ENCODE measurements at places on chromosomes 7 and 10.

- DNase-seq = no peak
These were observed 284.4 kb upstream of the IGFBP3 start for GRCh38 chr7:46205478-46205877.

DNA sequence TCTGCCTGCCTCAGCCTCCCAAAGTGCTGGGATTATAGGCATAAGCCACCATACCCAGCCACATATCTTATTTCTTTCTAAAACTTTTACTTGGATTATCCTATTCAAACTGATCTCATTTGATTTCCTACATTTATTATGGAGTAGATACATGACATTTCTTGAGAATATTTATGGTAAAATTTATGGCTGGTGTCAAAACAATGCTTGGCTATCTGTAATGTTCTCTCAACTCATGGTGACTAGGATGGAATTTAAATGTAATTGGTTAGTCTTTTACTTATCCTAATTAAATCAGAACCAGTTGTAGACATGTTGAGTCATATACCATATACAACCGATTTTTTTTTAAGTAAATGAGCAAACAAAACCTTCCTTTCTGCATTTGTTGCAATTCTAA, 4.1 kb downstream of the NUP42 start:
- no peak for DNase-seq

DNA sequence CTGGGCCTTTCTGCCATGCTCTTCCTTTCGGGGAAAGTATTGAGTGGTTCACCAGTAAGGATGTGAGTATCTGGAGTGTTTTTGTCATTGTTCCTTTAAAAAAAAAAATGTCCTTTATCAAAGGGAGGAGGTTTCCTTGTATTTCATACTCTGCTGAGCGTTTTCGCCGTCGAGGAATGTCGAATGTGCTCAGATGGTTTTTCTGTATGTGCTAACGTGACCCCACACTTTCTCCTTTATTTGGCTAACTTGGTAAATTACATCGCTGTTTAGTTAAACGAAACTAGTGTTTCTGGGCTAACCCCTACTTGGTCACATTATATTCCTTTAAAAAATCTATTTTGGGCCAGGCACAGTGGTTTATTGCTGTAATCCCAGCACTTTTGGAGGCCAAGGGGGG, 45.9 kb downstream of the INPP5A start:
- no peak for DNase-seq

DNA sequence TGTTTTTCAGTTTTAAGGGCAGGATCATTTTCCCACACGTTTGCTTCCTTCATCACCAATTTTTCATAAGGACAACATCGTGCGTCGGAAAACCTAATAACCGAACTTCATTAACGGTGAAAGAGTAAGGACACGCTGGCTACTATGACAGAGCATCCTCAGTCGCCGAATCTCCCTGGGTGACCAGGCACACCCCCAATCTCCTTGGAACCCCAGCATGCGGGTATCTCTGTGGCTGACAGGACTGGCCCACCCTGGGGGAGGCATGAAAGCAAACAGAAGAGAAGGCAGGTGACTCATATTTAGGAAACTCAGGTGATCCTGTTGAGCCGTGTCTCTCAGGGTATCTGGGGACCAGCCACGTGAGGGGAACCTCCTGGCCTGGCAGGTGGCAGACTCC, 134.2 kb downstream of the DIP2C start:
- DNase-seq = no peak

- DNase-seq = no peak
These were observed 192.7 kb downstream of the PTPRN2 start for GRCh38 chr7:158394936-158395335.

GRCh38 chr10:74892839-74893238, 66.4 kb downstream of the KAT6B start:
- DNase-seq = no peak

DNA sequence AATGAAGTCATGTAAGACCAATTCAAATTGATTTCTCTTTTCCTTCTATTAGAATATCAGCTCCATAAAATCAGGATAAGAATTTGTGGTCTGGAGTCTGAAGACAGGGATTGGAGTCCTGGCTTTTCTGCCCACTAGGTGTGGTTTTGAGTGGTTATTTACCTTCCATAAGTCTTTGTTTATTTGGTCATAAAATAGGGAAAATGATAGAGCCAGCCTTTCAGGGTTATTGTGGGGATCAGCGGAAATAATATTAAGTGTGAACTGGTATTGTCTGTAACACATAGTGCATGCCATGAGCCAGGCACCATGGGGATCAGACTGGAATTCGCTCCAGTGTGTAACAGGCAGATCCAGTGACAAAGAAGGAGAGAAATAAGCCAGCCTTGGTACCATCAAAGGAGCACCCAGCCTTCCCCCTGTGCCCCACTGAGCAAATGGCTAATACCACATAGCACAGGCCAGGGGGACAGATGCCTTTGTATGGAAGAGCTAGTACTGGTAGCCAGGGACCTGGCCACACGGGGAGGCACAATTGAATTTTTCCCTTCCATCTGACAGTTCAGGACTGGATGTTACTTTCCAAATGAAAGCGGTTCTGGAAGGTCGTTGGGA, 509.7 kb upstream of the PODXL start:
- no peak for DNase-seq

DNA sequence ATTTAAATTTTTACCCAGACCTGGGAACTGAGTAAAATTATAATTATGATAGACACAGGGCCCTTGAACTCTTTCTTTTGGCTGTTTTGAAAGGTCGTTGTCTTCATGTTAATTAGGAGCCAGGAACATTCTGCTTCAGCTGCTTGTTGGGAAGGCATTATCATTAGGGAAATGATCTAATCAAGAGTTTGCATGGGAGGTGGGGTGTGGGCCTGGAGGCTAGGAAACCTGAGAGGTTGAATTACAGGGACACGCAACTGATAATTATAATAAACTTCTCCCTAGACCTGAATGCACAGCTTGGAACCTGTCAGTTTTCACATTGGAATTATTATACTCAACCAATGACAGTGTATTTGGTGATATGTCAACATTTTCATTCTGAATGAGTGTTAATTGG, 237.7 kb downstream of the CACNB2 start:
- peak; percentile 41 for DNase-seq

DNA sequence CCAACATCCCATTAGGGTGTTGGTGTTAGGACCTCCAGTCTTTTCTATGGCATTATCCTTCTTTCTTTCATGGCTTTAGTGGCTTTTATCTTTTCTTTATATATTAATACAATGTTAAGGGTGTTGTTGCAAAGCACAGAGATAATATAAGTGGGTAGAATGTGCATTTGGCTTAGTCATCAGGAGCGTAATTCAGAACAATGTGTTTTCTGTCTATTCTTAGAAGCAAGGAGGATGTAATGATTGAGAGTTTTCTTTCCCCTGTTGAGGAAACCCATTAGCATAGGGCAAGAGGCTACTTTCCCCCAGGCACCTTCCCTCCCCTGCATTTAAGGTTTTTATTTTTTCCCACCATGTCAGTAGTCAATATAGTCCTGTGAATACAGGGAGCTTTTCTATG, 79.7 kb downstream of the TMEM106B start:
- DNase-seq = no peak

GRCh38 chr7:141701489-141702046, 398 bp downstream of the DENND11 start:
- peak; percentile 44 for DNase-seq

GRCh38 chr10:82089327-82089726, 214.3 kb downstream of the NRG3 start:
- no peak for DNase-seq

GRCh38 chr7:95263785-95264362, 60.5 kb downstream of the PON1 start:
- no peak for DNase-seq

- DNase-seq = no peak
These were observed 223.5 kb downstream of the PLXNA4 start for GRCh38 chr7:132352800-132353199.

DNA sequence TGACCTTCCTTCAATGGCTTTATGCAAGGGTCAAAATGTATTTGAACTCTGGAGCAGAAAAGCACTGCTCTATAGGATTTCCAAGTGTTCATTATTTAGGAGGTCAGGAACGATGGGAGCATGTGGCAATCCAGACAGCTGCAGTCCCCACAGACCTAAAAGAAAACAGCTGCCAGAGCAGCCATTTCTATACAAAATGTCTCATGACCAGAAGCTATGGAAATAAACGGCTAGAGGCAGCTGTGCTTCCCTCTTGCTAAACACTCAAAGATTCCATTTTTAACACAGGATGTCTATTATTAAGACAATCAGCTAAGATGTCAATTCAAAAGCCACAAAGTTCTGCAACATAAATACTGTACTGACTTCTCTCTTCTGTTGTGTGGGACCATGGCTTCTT, 879.1 kb upstream of the C7orf33 start:
- no peak for DNase-seq

DNA sequence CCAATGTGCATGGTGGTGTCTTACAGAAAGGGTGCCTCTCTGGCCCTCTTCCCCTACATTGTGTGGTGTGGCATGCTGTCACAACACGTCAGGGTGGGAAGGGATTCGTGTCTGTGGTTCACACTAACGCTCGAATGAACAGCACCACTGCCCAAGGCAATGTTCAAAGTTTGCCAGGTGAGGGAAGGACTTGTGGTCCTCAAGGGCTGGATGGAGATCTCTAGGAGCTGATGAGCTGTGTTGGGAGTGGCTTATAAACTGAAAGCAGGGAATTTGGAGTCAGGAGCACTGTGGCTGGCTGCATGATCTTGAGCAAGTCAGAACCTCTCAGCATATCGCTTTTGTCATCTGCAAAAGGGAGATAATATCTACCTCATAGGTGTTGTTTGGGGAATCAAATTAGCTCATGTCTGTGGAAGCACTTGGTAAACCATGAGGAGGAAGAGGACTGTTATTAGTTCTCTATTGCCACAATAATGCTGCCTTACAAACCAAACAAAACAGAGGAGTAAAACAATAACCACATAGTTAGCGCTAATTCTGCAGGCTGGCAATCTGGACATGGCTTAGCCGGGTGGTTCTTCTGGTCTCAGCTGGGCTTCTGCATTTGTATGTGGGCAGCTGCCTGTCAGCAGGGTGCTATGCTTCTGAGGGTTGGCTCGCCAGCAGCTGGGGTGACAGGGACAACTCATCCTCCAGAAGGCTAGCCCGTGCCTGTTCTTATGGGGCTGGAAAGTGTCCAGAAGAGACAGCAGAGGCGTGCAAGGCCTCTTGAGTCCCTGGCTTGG, 22.9 kb upstream of the C10orf105 start:
- DNase-seq = no peak

DNA sequence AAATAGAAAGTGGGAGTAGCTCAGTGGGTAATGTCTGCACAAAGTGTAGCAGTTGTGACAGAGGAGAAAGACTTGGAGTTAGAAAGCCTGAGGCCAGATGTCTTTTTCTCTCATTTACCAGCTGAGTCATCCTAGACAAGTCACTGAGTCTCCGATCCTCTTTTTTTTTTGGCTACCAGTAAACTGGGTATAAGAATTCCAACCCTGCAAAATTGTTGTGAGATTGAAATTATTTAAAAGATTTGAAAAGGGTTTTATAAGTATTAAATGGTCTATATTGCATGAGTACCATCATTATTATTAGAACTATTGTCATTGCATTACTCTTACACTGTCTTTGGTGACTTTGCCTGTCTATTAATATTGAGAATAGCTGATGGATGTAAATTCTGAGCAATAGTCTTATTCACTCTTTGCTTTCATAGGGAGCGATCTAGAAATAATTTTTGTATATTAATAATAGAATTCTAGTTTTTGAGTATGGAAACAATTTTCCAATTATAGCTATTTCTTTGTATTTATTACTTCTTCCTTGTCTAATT, 74.0 kb downstream of the ARID5B start:
- DNase-seq = no peak

DNA sequence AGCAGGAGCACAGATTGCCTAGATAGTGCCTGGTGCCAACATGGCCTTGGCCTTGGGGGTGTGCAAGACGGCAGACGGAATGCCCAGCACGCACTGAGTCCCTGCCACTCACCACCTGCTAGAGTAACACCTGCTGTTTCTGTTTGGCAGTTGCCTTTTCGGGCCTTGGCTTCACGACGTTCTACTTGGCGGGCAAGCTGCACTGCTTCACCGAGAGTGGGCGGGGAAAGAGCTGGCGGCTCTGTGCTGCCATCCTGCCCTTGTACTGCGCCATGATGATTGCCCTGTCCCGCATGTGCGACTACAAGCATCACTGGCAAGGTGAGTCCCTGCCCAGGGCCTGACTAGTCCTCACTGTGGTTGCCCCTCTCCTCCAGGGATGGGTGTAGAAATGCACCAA, 118.0 kb downstream of the PLPP4 start:
- DNase-seq = no peak

DNA sequence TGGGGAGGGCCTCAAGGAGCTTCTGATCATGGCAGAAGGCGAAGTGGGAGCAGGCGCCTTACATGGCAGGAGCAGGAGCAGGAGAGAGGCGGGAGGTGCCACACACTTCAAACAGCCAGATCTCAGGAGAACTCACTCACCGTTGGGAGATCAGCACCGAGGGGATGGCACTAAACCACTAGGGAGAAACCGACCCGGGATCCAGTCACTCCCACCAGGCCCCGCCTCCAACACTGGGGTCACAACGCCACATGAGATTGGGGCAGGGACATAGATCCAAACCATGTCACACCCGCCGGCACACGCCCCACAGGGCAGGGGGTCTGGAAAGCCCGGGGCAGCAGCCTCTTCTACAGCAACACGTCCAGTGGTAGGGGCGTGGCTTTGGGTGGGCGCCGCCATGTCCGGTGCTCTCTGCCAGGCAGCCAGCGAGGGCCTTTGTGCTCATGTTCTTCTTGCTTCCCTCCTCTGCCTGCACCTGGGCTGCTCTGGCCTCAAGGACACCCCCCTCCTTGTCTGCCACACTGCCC, 233.8 kb upstream of the SHH start:
- DNase-seq = no peak

DNA sequence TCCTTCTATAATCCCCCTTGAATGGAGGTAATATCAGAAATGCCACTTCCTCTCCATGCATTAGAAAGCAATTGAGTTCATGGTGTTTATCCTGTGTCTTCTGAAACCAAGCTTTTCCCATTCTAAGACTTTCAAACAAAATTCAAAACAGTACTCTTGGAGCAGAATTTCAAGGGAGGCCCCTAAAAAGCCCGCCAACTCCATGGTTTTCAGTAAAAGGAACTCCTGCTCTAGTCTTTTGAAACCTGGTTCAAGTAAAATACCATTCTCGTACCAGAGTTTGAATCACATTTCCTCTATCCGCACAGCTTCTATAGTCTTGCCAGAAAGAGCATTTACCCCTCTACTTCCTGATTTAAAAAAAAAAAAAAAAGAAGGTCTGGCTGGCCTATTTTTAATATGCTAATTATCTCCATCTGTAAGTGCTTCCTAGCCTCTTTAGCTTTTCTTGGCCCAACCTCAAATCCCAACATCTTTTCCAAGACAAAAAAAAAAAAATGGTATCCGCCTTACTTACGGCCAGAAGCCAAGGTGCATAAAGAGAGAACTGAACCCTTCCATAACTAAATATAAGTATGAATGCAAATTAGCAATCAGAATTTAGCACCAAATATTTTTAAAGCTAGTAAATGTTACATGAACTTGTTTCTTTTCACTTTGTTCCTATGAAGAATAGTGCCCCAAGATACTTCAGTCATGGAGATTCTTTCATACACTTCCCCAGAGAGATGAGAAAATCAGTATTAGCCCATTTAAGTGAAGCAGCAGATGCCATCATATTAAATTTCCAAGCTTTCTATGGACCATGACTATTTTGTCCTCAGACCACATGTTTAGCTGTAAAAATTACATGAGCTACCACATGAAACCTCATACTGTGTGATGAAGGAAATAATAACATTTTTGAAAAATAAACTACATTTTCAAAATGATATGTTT, 199.9 kb upstream of the FAM3C start:
- no peak for DNase-seq

GRCh38 chr10:29243750-29244149, 45.1 kb upstream of the LYZL1 start:
- DNase-seq = no peak
